ENCODE measurements at places on chromosomes 6 and 20. TPM values are rescaled to one million over a fixed set of nuclear protein-coding genes. Genes with fewer than 3 reads are reported as not detected.

The SPEF1 gene
- not detected for polyA plus RNA-seq

The LY6G6D gene
- polyA plus RNA-seq = not detected

The HLA-DMA gene
- polyA plus RNA-seq = 925 TPM

The HLA-C gene
- polyA plus RNA-seq = 1,983 TPM

The SNRPB gene
- polyA plus RNA-seq = 151 TPM

DNA sequence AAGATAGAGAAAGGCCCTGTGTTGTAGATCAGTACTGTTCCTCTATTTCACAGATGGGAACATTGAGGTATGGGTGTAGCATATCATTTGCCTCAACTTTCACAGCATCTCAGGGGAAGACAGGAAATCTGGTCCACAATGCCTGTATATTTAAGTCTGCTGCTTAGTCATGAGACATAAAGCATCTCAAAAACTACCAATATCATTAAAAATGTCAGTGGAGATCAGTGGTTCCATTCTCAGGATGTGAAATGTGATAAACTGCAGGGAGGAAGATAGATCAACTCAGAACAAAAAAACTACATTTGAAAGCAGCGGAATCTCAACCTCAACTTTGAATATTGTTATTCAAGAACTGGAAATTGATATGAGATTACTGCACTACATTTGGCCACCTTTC lies 192.9 kb upstream of the PREP start:
- no peak for DNase-seq

DNA sequence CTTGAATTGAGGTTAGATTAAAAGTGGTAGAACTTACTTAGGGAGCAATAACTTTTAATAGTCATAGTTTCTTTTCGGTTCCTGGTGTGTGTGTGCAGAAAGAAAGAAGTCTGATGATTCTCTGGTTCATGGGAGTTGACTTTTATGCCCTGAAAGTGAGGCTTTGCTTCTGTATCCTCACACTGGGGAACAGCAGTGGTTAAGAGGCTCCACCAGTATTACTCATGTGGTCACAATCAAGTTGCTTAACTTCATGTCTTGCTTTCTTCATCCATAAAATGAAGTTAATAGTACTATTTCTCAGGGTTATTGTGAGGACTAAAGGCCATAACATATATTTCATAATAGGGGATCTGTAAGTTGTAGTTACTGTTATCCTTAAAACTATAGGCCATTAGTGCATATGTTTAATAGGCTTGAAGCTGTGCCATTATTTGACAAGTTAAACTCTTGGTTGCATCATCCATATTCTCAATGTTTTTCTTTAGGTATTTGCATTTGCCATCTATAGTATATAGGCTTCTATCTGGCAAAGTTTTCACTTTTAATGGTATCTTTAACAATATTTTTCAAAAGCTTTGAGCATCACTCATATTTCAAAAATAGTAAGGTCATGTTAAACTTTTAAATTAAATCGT lies 262.4 kb downstream of the PLCB1 start:
- no peak for DNase-seq

- no peak for DNase-seq
Measured at GRCh38 chr20:50645253-50646068, 45.9 kb downstream of the RIPOR3 start.

GRCh38 chr20:45647441-45648050 lies 16.5 kb upstream of the WFDC9 start:
- DNase-seq = no peak

DNA sequence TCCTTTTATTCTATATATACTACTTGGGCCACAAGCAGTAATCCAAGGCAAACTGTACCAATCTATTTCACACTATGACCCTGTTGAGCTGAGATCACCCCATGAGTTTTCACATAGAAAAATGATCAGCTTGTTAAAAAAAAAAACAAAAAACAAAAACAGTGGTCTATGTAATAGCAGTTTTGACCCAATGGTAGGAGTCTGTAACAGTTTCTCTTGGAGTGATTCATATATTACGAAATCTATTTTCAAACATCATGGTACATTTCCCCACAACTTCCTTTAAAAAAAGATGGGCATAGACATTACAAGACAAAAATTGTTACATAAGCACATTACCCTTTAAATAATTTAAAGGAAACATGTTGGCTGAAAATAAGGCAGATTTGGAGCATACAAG lies 78.1 kb downstream of the PRSS35 start:
- DNase-seq = no peak

GRCh38 chr6:101741474-101742171 lies 348.1 kb downstream of the GRIK2 start:
- no peak for DNase-seq

DNA sequence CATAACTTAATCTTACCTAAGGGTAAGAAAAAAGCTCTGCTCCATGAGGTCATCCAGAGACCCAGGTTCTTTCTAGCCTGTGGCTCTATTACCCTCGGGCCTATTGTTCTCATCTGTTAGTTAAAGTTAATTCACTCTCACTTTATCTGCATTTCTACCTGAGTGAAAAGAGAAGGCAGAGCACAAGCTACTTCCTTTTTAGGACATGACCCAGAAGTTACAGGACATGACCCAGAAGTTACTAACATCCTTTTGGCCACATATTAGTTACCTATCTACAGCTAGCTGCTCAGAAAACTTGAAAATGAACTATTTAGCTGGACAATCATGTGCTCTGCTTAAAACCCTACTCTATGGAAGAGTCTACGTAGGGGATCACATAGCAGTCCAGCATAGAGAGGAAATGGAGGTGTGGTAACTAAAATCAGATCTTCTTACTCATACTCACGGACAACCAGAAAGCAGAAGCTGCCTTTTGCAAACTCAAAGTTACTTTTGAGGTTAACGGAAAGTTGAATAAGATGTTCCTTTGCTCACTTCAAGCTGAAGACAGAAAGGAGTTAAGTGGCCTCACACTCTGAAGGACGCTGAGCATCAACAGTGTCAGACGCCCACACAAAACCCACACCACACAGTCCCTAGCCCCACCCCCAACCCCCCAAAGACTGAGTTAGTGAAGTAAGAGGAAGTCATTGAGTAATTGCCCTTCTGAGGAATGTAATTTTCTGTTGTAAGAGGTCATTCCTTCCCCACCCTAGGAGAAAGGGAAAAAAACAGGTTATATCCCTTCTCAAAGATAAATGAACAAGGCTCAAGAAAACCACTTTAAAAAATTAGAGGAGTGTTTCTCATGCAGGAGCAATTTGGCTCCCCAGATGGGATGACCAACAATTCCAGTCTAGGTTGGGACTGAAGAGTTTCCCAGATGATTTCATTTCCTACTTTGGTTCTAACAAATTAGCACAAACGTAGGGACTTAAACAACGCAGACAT lies 45.9 kb upstream of the TAB2 start:
- DNase-seq = peak; percentile 72

DNA sequence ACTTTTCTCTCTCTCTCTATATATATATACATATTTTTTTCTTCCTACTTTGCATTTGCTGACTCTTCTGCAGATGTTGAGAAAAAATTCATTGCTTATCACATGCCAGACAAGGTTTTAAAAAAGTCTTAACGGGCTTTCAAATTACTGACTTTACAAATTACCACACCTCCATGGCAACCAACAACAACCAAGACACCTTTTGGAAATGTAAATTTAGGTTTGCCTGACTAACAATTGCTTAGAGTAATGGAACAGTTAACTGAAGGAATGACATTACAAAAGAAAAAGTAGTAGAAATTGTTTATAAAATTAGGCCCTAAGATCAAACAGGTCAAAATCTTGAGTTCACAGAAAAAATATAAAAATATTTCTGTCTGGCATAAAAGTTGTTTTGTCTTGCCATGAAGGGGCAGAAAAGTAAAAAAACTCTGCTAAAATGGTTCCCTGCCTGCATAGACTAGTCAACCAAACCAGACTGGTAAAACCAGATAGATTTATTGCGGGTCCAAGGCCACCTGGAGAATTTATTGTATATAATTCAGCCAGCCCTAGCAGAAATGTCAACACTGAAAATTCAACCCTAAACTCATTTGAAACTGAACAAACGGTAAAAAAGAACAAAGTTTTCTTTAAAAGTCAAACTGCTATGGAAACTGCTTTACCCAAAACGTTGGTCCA lies 92.8 kb upstream of the FRMD1 start:
- no peak for DNase-seq

- DNase-seq = no peak
Measured at GRCh38 chr6:169671563-169671962, 30.3 kb downstream of the WDR27 start.

- peak; percentile 76 for DNase-seq
Measured at GRCh38 chr6:14254505-14254904, 136.9 kb downstream of the CD83 start.

DNA sequence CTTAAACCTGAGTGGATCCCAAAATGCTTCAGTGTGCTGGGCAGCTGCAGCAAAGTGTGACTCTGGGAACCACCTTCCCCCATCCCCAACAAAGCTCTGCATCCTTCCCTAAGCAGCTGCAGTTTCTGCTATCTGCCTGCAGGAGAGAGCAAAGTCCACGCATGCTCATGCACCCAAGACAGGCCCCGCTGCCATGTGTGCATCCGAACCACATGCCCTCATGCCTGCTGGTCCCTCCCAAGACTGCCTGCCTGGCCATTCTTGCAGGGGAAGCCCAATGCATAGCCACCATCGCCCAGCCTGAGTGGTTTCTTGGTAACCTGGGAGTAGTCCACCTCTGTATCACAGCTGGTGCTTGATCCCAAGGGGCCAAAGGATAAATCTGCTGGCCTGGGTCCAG lies 94.3 kb upstream of the OLIG3 start:
- no peak for DNase-seq

- peak; percentile 74 for DNase-seq
Measured at GRCh38 chr6:25223490-25223991, 55.6 kb upstream of the CARMIL1 start.

DNA sequence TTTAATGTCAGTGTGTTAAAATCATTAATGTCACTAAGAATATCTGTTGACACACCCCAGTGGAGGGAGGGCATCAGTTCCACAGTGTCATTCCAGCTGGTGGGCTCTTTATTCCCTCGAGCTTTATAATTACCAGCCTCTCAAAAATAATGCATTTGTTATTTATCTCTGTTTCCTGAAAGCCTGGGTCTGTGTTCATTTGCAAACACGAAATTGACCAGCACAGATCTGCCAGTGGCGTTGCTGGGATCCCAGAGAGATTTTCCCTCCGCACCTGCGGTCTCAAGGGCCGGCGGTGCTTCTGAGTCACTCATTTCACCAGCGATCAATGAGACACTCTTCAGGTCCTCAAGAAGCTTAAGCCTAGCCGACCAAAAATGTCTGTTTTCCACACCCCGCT lies 5.7 kb upstream of the PYGB start:
- DNase-seq = no peak

DNA sequence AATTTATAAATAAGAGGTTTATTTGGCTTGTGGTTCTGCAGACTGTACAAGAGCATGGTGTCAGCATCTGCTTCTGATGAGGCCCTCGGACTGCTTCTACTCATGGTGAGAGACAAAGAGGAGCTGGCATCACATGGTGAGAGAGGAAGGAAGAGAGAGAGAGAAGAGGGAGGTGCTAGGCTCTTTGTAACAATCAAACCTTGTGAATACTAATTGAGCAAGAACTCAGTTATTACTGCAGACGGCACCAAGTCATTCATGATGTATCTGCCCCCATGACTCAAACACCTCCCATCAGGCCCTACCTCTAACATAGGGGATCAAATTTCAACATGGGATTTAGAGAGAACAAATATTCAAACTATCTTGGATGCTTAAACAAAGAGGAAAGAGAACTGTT lies 6.3 kb upstream of the SIRPG start:
- no peak for DNase-seq

DNA sequence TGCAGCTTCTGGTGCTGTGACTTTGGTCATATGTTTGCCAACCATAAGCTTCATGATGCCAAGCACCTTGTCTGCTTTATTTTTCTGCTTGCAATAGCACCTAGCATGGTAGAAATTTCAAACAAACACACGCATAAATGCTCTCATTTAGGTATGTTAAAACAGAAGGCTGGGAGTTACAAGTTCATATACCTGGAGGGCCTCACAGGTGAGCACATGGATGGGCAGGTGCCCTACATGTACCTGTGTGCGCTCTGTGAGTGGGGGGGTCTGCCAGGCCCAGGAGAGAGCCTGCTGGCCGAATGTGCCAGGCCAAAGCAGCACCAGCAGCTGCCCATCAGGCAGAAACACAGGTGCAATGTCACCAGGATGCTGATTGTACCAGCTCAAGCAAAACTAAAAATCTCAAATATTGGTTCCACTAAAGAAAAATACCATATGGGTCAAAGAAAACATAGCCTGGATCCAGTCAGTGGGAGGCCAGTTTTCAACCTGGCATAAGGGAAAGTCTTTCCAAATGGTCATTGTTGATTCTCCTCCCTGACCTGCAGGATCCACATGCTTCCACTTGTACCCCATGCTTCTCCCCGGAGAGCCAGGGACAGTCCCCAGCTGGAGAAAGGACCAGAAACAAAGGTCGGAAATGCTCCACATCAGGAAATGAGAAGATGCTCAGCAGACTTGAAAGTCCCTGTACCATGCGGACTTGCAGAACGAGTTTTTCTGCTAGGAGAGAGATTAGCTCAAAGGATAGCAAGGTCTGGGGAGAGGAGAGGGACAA lies 7.2 kb upstream of the PFDN4 start:
- no peak for DNase-seq

GRCh38 chr20:42530855-42531448 lies 658.8 kb downstream of the PTPRT start:
- DNase-seq = no peak

DNA sequence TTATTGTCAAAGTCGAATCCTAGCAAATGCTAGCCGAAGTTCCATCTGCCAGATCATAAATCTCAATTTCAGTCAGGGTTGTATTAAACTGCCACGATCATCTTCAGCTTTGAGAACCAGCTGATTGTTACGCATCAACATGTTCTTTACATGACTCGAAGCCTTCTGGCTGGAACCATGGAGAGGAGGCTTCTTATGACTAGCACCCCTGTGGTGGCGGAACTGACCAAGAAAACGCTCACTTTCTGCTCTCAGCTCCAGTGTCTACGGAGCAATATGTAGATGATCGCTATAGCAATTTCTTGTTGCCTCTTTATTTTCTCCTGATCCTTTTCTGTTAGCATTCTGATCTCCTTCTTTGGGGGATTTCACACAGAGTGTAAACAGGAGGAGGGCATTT lies 479.4 kb upstream of the SLC35B3 start:
- no peak for DNase-seq

DNA sequence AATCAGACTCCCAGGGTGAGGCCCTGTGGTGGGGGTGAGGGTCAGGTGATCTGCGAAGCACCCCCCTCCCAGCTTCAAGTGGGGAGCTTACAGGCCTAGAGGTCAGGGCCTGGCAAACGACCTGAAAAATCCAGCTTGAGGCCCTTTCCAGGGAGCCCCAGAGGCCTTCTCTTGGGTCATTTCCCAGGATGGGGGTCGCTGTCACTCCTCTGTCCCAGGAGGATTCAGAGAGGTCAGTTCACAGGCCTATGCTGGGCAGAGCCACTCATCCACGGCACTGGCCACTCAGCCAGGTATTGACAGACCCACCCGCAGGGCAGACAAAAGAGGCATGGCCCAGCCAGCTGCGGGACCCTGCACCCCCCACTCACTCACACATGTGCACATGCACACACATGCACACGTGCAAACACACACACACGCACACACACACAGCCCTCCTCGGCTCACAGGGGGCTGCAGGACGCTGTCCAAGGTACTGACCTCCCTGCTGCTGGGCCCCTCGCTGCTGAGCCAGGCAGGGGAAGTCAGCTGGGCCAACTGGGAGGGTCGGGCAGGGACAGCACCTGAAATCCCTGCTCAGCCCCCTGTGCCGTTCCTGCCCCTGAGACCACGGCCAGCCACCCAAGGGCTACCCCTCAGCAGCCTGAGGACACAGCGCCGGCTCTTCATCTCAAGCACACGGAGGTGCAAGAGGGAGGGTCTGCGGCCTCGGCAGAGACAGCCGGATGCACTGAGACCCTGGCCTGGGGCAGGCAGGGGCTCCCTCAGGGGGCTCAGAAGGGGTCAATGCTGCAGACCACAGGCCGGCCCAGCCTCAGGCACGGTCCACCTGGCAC lies 113.8 kb downstream of the TAF4 start:
- DNase-seq = no peak
